ENCODE measurements at places on chromosomes 2 and 18.

DNA sequence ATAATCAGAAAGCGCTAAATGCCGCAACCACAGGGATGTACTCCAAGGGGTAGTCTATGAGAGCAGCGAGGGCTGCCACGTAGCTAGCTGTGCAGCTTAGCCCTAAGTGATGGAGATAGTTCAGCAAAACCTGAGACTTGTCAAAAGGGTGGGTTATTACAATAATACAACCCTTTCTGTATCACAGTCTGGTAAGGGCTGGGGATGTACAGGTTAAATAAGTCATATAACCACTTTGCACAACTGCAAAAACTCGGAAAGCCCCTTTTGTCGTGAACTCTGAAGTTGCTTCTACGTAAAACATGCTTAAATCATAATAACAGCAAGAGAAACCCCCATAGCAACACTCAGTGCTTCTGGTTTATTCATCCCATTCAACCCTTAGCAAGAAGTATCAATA, 598.8 kb downstream of the SUCLG1 start:
- no peak for DNase-seq

GRCh38 chr2:64985447-64985846, 3.8 kb upstream of the SLC1A4 start:
- DNase-seq: no peak

GRCh38 chr2:218262237-218262600, 1.4 kb downstream of the GPBAR1 start:
- no peak for DNase-seq

DNA sequence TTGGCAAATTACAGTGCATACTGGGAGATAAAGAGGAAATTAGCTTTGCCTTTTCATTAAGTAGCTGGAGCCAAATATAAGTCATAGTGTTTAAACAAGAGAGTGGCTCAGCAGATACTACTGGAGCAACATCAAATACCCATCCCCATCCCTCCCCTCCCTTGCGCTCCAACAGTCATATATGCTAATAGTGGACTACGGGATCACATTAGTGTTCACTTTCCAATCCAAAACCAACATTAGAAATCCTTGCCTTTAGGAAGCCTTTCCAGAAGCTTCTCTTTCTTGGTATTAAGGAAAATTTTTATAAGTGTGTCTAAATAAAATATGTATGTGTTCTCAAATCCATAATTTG, 1669.3 kb downstream of the SUCLG1 start:
- no peak for DNase-seq

- no peak for DNase-seq
Observed at GRCh38 chr2:172859581-172860335, 124.1 kb downstream of the RAPGEF4 start.

DNA sequence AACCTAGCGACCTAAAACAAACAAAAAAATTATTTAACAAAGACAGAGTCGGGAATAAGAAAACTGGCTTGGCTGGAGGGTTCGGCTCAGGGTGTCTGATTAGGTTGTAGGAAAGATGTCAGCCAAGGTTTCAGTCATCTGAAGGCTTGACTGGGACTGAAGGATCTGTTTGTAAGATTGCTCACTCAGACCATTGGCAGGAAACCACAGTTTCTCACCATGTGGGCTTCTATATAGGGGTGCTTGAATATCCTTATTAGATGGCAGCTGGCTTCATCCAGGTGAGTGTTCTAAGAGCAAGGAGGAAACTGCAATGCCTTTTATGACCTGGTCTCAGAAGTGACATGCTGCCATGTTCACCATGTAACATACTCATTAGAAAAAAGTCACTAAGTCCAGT, 999 bp upstream of the IL36B start:
- no peak for DNase-seq

DNA sequence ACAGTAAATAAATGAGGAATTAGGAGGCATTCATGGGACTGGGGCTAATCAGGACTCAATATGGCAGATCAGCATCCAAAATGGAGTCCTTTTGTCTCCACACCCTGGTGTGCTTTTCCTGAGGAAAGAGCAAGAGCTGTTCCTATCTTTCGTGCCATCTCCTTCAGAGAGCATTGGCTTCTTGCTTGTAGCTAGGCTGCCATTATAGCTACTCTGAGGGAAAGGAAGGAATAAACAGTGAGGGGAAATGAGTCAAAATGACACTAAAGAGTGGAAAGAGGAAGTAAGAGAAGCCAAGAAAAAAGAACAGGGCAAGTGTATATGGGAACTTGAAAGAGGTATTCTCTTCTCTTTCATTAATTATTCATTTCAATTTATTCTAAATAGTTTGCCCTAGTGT, 8.4 kb upstream of the NMI start:
- DNase-seq: no peak

- no peak for DNase-seq
Observed at GRCh38 chr2:195471163-195471562, 185.9 kb upstream of the SLC39A10 start.

GRCh38 chr18:24364177-24364576, 33.4 kb downstream of the OSBPL1A start:
- DNase-seq: no peak

GRCh38 chr2:106336737-106337136, 131.5 kb downstream of the RGPD3 start:
- DNase-seq: no peak

DNA sequence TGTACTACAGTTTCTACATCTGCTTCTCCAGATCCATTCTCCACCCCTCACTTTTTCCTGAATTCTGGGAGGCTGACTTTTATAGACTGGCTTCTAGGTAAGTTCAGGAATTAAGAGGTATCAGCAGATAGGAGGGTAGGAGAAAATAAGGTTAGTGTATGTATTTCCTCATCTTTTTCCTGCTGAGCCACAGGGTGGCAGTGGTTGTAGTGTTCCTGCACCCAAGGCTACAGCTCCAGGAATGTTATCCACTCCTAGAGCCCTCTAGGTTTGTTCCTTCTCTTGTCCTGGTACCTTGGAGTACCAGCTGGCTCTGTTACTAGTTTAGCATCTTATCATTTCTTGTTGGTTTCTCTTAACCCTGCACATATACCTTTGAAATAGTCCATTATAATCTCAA, 40.7 kb upstream of the C2orf66 start:
- no peak for DNase-seq

DNA sequence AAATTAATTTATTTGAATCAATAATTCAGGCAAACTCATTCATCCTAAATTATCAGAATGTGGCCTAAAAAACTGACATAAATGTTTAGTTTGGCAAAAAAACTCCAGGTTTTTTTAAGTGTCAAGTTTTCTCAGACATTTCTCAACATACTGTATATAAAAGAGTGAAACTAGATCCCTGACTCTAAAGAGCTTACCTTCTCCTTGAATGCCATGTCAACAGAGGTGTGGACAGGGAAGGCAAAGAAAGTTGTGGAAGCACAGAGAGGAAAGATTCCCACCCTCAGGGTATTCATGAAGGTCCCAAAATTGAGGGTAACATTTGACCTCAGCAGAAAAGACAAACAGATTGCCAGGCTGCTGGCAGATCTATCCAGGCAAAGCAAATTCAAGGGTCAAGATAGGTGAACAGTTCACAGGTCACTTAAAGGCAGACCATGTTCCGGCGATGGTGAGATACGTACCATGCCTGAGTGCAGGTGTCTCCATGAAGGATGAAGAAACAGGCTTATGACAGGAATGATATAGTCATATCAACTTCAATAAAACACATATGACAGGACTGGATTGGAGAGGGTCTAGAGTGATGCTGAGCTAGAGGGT, 1638.3 kb upstream of the ZEB2 start:
- no peak for DNase-seq

DNA sequence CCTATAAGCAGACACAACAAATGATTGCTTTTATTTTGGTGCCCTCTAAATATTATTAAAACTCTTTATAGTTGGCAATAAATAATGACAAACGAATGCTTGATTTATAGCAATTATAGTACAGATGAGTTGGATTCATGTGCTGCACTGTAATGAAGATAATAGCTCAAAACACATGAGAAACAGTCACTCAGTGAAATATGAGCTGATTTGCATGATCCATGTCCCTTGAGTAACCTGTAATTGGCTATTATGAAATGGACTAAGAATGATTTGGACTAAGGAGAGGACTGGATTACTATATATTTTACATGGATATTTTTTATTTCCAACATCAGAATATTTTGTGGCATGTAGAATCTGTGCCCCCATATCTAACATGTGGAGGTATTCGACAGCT, 365.6 kb upstream of the UBE2E3 start:
- DNase-seq: no peak

GRCh38 chr2:56505885-56506284, 322.1 kb downstream of the CCDC85A start:
- no peak for DNase-seq

DNA sequence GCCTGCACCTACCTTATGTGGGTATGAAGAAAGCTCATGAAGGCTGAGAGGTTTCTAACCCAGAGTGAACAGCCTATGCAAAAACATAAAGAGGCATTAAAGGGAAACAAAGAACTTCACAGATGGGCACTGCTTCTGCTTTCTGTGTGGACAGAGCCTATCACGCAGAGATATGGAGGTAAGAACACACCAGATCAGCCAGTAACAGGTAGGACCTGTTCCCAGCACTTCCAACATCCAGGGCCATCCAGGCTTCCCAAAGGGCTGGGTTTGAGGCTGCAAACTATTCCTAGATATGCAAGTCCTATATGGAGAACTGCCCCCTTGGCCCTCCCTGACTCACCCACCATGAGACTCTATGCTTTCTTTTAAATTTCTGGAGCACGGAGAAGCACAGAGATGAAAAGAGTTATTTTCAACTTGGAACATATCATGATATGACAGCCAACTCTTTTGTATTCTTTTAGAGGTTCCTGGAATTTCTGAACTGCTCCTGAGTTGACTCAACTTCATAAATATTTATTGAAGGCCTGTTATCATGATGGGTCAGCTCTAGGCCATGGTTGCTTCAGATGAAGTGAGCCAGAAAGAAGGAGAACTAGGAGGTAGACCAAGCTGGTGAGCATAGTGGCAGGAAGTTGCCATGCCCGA, 77.4 kb upstream of the PPP1CB start:
- DNase-seq: no peak

- DNase-seq: no peak
Observed at GRCh38 chr18:33159151-33159550, 281.4 kb downstream of the CCDC178 start.

DNA sequence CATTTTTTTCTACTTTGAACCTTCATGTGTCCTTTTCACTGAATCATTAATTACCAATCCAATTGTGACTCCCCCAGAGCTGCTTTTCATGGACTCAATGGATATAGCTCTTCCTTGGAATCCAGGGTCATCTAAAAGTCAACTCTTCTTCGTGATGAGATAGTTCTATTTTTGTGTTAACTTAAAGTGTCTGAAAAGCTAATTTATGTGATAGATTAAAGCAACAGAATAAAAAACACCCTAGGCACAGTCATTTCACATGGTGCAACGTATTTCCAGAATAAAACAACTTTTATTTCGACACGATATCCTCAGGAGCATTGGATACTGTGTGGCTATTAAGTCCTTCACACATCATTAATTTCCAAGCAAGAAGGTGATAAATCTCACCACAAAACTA, 250.6 kb upstream of the SPHKAP start:
- no peak for DNase-seq

GRCh38 chr2:42925742-42926433, 133.5 kb upstream of the HAAO start:
- DNase-seq: no peak

DNA sequence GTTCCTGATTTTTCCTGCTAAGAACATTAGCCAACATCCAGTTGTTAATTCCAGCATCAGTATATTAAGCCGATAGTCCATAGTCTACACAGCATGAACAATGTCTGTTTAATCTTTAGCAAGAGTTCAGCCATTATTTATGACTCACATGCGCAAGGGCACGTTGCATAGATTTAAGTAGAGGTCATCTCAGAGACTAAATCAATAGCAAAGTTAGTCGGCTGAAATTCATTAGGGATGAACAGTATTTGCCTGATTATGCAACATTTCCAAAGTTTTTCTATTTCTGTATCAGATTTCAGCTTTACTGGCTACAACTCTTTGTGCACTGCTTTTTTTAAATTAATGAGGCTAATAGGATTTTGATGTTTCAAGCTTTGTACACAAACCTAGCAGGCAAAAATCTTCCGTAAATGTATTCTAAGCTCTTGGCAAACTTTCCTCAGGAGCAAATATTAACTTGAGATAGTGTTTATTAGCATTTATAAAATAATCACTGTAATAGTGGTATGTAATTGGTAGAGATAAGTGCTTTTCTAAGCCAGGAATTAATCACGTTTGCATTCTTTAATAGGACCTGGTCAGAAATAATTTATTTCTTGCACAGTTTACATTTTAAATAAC, 578.7 kb upstream of the ID2 start:
- no peak for DNase-seq

DNA sequence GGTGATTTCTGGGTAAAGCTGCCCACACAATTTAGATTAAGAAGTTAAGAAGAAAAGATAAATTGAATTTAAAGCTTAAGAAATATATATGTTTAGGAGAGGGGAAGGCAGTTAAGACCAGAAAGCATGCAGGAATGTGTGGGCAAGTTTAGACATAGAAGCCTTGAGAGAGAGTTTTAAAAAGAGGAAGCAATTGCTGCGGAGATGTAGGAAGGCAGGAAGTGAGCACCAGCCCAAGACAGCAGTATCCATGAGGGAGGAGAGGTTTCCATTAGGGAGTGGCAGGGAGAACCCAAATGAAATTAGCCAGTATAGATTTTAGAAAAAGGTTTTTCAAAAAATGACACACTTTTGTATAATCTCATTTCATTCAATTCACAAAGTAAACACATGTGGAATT, 24.3 kb downstream of the DSC2 start:
- DNase-seq: no peak
